ENCODE measurements at places on chromosomes 6 and 20. TPM values are rescaled to one million over a fixed set of nuclear protein-coding genes. Genes with fewer than 3 reads are reported as not detected.

Gene TJAP1
- total RNA-seq, result 31.7 TPM

GRCh38 chr6:138328210-138328609 is 49.5 kb upstream of the SMIM28 start:
- DNase-seq, result no peak

- no peak for DNase-seq
Observed at GRCh38 chr20:48295966-48296421, 510.7 kb upstream of the SULF2 start.

- no peak for DNase-seq
Observed at GRCh38 chr20:24622856-24623255, 153.4 kb downstream of the SYNDIG1 start.

GRCh38 chr6:133707456-133707855 is 181.5 kb upstream of the TCF21 start:
- no peak for DNase-seq

DNA sequence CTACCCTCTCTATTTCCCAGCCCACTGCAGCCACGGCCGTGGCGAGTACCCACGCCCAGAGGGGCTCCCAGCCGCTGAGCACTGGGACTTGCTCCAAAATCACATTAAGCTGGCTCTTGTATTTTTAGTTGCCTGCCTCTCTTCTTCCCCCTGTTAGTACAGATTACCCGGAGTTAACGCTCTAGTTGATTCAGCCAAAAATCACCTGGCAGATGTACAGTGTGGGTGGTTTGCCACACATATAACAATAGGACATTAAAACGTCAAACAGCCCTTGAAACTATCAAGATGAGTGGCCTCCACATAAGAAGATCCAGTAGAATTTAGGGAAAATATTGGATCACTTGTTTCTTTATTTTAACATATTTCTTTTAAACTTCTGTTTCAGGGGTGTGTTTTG is 268.8 kb upstream of the PRDM1 start:
- DNase-seq, result no peak

DNA sequence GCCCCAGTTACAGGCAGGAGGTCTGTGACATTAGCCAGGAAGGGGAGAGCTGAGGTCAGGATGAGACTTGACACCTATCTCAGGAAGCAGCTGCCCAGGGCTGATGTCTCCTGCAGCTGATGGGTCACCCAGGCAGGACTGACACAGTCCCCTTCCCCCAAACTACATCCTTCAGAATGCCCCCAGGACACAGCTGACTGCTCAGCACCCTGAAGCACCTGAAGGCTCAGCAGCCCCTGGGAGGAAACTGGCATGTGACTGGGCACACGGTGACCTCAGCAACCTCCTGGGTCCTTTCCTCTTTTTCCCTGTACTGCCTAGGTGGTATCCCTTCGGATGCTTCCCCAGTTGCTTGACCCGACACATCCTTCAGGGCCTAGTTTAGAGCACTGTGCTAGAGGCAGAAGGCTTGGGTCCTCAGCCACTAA is 1.9 kb downstream of the SDC4 start:
- no peak for DNase-seq

DNA sequence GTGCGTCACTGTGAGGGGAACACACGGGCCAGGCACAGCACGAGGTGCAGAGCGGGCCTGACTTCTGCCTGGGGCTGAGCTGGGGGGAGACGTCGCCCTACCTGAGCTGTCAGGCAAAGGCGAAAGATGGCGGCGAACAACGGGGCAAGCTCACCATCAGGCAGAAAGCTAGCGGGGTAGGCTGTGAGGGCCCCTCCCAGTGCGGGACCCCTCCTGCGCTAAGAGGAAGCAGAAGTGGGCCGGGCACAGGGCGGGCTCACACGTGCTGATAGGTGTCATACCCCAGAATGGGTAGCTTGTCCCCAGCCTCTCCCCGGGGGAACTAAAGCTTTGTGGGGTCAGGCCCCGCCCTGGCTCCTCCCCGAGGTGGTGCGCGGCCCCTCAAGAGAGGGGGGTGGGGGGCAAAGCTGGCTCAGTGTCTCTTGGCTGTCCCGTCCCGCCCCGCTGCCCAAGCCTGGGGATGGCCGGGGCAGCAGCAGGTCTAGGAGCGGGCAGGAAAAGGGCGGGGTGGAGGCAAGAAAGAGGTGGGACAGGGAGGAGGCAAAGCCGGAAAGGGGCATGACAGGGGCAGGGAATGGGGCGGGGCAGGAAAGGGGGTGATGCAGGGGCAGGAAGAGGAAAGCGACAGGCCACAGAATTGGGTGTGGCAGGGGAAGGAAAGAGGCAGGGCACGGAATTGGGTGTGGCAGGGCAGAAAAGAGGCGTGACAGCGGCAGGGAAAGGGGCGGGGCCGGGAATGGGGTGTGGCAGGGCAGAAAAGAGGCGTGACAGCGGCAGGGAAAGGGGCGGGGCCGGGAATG is 14.7 kb downstream of the UCKL1 start:
- DNase-seq, result no peak

DNA sequence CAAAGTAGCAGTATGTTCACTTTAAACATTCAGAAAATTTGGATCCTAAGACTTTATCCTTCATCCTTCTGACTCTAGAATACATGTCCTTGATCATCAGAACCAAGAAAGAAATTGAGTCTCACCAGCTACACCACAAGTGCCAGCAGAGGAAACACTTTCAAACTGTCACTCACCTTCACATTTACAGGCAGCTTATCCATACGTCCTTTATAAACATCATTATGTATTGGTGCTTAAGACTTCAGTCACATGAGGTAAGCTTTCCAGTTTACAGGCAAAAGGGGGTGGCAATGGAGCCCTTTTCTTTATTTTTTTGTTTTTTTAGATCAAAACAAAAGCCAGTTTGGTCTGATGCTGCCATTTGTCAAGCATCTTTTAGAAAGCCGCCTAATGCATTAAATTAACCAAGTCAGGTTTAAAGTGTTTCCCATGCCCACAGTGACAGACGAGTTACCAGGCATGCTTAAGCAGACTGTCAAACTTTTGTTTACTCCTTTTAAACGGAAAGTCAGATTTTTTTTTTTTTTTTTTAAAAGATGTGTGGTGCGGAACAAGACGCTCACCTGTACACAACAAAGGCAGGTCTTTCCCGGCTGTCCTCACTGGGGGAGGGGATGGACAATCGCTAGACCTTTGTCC is 952 bp upstream of the BRPF3 start:
- DNase-seq, result no peak

GRCh38 chr6:33886673-33887144 is 82.9 kb upstream of the MLN start:
- DNase-seq, result peak; percentile 25
